Adipose tissue (tissue), 3 donors: ENCODE measurements at places on chromosomes 4 and X. TPM values are rescaled to one million over a fixed set of nuclear protein-coding genes. Genes with fewer than 3 reads are reported as not detected.

Gene CT45A8
- not detected for polyA plus RNA-seq

Gene ADGRG4
- polyA plus RNA-seq: 0.18 TPM

Gene DDX53
- not detected for polyA plus RNA-seq

Gene RASL11B
- 1.3 TPM for polyA plus RNA-seq

Gene SSX2B
- polyA plus RNA-seq: not detected

Gene MAGEB1
- polyA plus RNA-seq: not detected

Gene NR3C2
- 3.1 TPM for polyA plus RNA-seq

Gene PABPC1L2B
- polyA plus RNA-seq: not detected

Gene GNRHR
- polyA plus RNA-seq: not detected

Gene TCEAL6
- 0.16 TPM for polyA plus RNA-seq

Gene TEX11
- polyA plus RNA-seq: 0.03 TPM

Gene NUDT10
- polyA plus RNA-seq: 0.12 TPM

Gene SASH3
- polyA plus RNA-seq: 2.8 TPM

Gene GSPT2
- 4.3 TPM for polyA plus RNA-seq

Gene RAPGEF2
- polyA plus RNA-seq: 16.9 TPM

Gene OPN1MW3
- not detected for polyA plus RNA-seq

Gene IL2
- polyA plus RNA-seq: not detected

Gene PLXNB3
- 8.3 TPM for polyA plus RNA-seq

Gene TMPRSS11B
- 0.11 TPM for polyA plus RNA-seq

Gene TMEM156
- 0.28 TPM for polyA plus RNA-seq

Gene CAPN6
- 4.3 TPM for polyA plus RNA-seq

Gene ATP6AP2
- 24.1 TPM for polyA plus RNA-seq

Gene TMPRSS11A
- polyA plus RNA-seq: 0.11 TPM

Gene SEPSECS
- 2.8 TPM for polyA plus RNA-seq

Gene DMRTC1
- polyA plus RNA-seq: 0.48 TPM

Gene NSUN7
- 3.8 TPM for polyA plus RNA-seq

Gene HPSE
- 1.8 TPM for polyA plus RNA-seq

Gene L1CAM
- 1.5 TPM for polyA plus RNA-seq

Gene TBX22
- polyA plus RNA-seq: not detected

Gene LDB2
- 4.5 TPM for polyA plus RNA-seq

Gene CCNG2
- polyA plus RNA-seq: 13.4 TPM

Gene FGD1
- polyA plus RNA-seq: 1.3 TPM

Gene SPINK2
- 1.2 TPM for polyA plus RNA-seq

Gene MAGEC3
- not detected for polyA plus RNA-seq

Gene STPG2
- 0.14 TPM for polyA plus RNA-seq

Gene ADH7
- polyA plus RNA-seq: 1.2 TPM

Gene RENBP
- polyA plus RNA-seq: 18.4 TPM

Gene ZCCHC18
- polyA plus RNA-seq: 0.36 TPM

Gene ANKRD50
- 1.5 TPM for polyA plus RNA-seq

Gene ACE2
- polyA plus RNA-seq: 1.7 TPM

Gene GLRA2
- polyA plus RNA-seq: not detected

Gene ADH1B
- polyA plus RNA-seq: 214 TPM

Gene SYP
- polyA plus RNA-seq: 6.8 TPM

Gene MAGEC2
- not detected for polyA plus RNA-seq

Gene FABP2
- polyA plus RNA-seq: 0.22 TPM

Gene PCDH11X
- polyA plus RNA-seq: 0.03 TPM

Gene UGT2A1
- not detected for polyA plus RNA-seq

Gene TENM3
- 1.8 TPM for polyA plus RNA-seq

Gene THOC2
- 20.5 TPM for polyA plus RNA-seq
